ENCODE measurements at places on chromosomes 16 and 17.

GRCh38 chr16:85398050-85398451, 215.1 kb upstream of the GSE1 start:
- DNase-seq = no peak

DNA sequence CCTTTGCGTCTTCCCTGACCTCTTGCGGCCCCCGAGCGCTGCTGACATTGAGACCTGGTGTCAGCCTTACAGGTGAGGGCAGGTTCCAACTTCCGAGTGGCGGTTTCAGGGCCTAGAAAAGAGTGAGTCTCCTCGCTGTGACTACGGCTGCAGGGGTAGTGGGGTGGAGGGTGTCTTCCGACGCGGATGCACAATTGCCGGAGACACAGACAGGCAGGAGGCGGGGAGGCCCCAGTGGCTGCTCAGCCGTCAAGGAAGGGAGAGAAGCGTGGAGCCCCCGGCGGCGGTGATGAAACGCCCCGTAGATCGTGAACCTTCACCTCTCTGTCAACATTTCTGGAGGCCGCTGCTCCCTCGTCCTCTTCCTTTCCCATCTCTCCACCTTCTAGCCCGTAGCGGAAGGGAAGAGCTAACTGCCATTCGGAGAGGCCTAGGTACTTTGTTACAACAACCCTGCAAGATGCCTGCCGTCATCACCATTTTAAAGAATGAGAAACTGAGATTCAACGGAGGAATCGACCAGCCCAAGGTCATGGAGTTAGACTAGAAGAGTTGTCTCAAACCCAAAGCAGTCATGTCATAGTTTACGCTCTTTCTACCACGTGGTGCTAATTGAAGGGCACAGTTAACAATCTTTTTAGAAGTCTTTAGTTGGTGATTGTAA, 485 bp downstream of the DNAJA3 start:
- no peak for DNase-seq

DNA sequence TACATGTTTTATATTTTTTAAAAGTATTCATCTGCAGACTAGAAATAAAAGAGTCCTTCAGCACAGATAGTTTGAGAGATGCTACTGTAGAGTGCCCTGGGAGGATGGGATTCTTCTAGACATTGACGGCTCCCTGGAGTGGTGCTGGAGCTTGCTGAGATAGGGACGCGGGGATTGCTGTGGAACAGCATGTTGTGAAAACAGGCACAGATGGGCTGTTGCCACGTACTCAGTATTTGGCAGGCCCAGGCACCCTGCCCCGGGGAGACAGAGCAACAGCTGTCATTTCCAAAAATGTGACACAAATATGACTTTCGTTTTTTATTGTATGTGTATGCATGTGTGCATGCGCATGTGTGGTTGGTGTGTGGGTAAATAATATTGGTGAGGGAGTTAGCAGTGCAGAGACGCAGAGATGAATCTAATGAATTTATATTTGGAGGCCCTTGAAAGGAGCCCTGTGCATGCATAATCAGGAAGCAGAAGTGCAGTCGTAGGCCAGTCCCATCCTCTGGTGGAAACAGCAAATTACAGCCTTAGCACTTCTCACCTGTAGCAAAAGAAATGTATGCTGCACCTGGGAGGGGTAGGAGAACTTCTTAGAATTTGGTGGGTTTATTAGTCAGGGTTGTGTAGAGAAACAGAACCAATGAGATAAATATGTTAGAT, 6.2 kb upstream of the ABCA8 start:
- peak; percentile 41 for DNase-seq

DNA sequence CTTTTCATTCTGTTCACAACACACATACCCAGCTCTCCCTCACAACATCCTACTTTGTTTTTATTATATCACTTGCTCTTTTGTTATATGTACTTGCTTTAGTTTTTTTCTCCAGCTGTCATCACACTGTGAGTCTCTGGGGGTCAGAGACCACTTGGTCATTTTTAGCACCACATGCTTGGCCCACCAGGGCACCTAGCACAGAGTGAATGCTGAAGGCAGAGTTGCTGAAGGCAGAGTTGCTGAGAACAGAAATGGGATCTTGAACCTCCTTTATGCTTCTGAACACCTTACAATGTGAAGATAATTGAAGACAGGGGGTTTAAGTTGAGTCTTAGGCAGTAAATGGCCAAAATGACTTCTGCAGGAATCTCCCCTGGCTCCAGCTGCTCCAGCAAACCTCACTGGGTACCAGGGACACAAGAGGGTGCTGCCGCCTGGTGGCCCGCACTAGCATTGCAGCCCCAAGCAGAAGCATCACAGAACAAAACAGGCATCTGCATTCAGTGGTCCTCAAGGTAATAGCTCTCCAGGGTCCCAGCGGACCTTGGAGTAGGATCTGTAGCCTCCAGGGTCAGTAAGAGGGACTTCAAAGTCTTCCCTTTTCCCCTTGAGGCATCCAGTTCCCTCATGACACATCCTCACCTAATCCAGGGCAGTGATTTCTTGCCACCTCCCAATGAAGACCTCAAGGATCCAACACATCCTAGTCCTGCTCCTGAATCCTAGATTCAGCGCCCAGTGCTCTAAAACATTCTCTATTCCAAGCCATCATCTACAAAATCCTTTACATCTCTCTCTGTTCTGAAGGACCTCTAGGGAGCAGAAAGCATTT, 1972.6 kb downstream of the TP53TG3F start:
- no peak for DNase-seq

- no peak for DNase-seq
These were observed 13.9 kb upstream of the PMP22 start for GRCh38 chr17:15278924-15279477.

GRCh38 chr17:16953347-16953746, 18.6 kb downstream of the TNFRSF13B start:
- DNase-seq = no peak

GRCh38 chr16:49754495-49755312, 101.2 kb downstream of the ZNF423 start:
- DNase-seq = no peak

DNA sequence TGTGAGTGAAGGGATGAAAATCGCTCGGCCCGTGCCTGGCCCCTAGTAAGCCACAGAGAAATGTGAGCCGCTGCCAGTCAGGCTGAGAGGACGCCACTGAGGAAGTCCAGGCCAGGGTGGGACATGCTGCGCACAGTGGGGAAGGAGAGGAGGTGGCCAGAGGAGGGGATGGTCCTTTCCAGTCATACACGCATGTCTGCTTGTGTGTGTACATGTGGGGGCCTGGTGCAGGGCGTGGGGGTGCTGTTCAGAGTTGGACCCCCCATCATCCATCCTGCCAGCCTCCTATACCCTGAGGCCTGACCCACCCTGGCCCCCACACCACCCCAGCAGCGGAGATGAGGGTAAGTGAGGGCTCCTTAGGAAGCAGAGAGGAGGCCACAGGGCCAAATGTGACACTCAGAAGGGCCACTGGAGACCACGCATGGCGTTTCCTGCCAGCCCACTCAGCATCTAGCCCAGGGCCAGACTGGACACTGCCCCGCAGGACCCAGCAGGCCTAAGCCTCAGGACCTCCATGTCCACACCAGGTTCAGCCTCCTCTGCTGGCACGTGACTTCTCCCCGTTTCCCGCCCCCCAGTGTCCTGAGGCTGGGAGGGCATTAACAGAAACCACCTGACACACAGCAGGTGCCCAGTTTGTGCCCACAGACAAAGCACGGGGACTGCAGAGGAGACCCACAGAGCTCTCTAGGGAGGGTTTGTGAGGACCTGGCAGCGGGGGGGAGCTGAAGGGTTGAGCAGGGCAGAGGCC, 7.0 kb downstream of the DOC2A start:
- DNase-seq = peak; percentile 67

GRCh38 chr16:70694088-70694867, 8.4 kb upstream of the MTSS2 start:
- DNase-seq = peak; percentile 66

DNA sequence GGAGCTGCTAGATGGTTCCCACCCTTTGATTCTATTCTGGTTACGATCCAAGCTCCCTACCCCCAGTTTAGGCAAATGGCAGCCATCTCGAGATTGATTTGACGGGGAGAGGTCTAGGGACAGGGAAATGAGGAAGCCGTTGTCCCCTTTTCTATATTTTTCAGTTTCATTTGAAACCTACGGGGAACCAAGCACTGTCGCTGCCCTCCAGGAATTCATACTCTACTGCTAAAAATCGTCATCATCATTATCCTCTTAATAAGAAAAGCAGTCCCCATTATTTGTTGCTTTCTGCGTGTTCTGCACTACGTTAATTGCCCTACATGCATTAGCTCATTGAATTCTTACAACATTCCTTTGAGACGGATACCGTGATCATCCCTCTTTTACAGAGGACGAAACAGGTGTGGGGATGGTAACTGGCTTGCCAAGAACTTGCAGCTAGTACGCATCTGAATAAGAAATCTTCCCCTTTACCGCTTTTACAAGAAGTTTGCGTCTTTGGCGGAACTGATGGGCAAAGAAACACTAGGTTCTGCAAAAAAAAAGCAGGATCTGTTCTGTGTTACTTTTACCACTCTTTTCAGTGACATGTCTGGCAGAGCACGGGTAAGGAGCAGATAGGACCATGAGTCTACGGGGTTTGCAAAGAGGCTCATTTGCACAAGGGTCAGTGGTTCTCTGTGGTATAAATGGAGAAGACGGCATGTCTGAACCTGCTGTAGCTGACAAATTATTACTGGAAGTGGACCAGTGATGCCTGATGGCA, 1.1 kb downstream of the CCP110 start:
- no peak for DNase-seq

DNA sequence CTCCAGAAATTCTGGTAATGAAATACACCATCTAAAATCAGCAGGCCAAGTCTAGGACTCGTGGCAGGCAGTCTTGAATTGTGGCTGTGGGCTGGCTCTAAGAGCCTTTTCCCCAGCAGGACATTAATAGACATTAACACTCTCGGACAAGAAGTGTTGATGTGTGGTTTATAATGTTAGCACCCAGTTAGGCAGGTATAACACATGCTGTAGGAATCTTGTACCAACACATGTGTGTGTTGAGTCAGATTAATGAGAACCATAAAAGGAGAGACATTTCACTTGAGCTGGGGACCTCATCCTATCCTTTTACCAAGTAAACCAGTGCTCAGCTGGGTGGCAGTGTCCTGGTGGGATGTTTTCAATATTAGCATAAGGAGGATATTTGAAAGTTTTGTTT, 264.5 kb downstream of the FTO start:
- no peak for DNase-seq

GRCh38 chr17:80941743-80942422, 49.8 kb upstream of the CHMP6 start:
- DNase-seq = no peak

DNA sequence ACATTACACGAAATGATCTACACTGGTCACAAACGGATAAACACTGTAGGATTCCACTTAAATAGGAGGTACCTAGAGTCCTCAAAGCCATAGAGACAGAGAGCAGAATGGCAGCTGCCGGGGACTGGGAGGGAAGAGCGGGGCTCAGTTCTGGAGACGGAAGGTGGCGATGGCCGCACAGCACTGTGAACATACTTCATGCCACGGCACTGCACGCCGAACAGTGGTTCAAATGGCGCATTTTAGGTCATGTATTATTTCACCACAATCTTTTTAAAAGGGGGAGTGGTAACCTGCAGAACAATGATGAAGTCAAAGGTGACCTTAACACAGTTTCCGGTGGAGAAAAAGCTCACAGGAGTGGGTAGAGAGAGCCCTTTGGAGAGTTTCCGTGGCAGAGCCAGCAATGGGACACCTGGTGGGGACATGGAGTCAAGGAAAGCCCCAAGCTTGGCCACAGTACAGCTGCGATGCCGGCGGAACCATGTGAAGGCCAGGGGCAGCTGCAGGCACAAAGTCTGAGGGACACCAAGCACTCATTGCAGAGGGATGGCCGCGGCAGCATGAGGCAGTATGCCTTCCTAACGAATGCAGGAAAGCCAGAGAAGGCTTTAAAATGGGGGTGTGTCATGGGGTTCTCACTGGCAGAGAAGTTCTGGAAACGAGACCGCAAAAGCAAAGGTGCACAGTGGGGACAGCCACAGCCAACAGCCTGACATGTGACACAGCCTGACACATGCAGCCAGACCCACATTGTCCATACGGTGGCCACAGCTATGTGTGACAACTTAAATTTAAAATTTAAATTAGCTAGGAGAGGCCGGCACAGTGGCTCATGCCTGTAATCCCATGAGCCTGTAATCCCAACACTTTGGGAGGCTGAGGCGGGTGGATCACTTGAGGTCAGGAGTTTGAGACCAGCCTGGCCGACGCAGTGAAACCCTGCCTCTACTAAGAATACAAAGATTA, 7.3 kb downstream of the FLCN start:
- DNase-seq = no peak

Measured in posterior cingulate gyrus (tissue), 11 donors.